Adrenal gland (tissue), 19 donors: ENCODE measurements at places on chromosomes 1 and 21. TPM values are rescaled to one million over a fixed set of nuclear protein-coding genes. Genes with fewer than 3 reads are reported as not detected.

AGL gene
- 20.5 TPM for total RNA-seq

NTMT2 gene
- not detected for total RNA-seq

IL19 gene
- total RNA-seq, result not detected

CHI3L1 gene
- 1.2 TPM for total RNA-seq

EFNA1 gene
- total RNA-seq, result 46.8 TPM

CYYR1 gene
- 30.4 TPM for total RNA-seq

EVI5 gene
- 51.7 TPM for total RNA-seq

ANGEL2 gene
- total RNA-seq, result 18.7 TPM

KCNT2 gene
- 1.2 TPM for total RNA-seq

LCE2B gene
- total RNA-seq, result not detected

FCRL2 gene
- not detected for total RNA-seq

MIB2 gene
- total RNA-seq, result 61.6 TPM

ROR1 gene
- total RNA-seq, result 2.3 TPM

MIXL1 gene
- 0.06 TPM for total RNA-seq

PLXNA2 gene
- total RNA-seq, result 4.1 TPM

LINGO4 gene
- total RNA-seq, result not detected
